Liver (tissue), 10 donors: ENCODE measurements at places on chromosomes 3 and 15.

DNA sequence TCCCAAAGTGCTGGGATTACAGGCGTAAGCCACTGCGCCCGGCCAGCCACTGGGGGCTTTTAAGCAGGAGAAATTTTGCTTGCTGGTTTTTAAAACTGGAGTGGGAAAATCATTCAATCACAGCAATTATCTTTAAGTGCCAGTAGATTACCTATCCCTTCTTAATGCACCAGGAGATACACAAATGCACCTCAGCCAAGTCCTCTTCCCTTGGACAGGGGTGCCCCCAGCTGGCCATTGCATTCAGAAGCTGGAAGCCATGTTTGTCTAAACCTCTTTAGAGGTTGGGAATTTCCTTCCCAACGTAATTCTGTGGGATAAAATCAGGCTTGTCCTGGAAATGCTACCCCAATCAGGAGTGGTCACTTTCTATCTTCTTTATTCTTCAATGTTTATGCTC, 26.6 kb downstream of the MIX23 start:
- no peak overlapping the region for H3K4me3 ChIP-seq
- H3K36me3 ChIP-seq: no peaks in the 10 kb centered on the region
- peaks cover 3% of the 10 kb centered on the region for H3K4me1 ChIP-seq
- no peak overlapping the region for H3K27ac ChIP-seq
- DNase-seq: no peak
- no peaks in the 10 kb centered on the region for H3K27me3 ChIP-seq

DNA sequence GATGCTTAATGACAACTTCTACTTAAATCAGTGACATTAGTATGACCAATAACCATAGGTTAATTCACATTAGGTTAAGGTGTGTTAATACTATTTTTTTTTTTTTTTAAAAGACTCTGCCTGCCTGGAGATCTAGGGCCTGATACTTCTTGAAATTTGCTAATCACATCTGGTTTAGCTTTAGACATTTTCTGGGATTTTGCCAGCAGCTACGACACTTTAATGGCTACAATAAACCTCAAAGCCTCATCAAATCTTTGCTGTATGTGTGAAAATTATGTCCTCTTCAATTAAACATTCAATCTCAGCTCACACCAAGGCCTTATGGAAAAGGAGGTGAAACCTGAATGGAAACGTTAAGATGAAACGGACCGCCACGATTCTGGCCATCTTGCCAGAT, 167.9 kb downstream of the GREM1 start:
- H3K4me1 ChIP-seq: no peaks in the 10 kb centered on the region
- no peak for DNase-seq
- no peak overlapping the region for H3K27ac ChIP-seq
- no peak overlapping the region for H3K4me3 ChIP-seq

DNA sequence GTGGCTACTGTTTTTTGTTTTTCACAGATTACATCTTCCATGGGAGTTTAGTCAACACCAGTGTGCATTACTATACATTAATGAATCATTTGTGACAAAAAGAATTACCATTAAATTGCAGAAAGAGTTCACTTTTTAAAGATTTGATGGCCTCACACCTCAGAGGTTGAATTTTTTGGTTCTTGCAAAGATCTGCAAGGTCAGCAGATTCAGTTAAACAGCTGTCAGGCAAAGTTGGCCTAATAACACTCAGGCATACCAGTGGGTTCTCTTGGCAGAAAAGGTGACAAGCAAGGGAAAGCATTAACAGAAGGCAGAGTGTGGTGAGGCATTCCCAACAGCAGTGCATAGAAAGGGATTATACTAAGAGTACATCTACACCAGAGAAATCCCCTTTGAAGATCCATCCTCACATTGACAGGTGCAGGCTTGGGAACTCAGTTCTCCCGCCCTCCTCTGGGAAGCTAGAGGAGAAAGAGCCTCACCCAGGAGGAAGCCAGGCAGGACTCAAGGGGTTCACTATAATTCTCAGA, 24.3 kb upstream of the PTX3 start:
- H3K27me3 ChIP-seq: no peaks in the 10 kb centered on the region
- no peak for DNase-seq

GRCh38 chr3:21668012-21668411, 83.0 kb downstream of the ZNF385D start:
- no peak for DNase-seq
- no peaks in the 10 kb centered on the region for H3K36me3 ChIP-seq
- H3K4me3 ChIP-seq: no peak overlapping the region
- no peaks in the 10 kb centered on the region for H3K27me3 ChIP-seq
- no peaks in the 10 kb centered on the region for H3K4me1 ChIP-seq
- H3K27ac ChIP-seq: no peak overlapping the region

GRCh38 chr15:63749330-63749942, 84.3 kb downstream of the HERC1 start:
- no peak for DNase-seq
- no peaks in the 10 kb centered on the region for H3K27me3 ChIP-seq
- no peak overlapping the region for H3K27ac ChIP-seq
- H3K4me1 ChIP-seq: no peaks in the 10 kb centered on the region
- no peak overlapping the region for H3K4me3 ChIP-seq

DNA sequence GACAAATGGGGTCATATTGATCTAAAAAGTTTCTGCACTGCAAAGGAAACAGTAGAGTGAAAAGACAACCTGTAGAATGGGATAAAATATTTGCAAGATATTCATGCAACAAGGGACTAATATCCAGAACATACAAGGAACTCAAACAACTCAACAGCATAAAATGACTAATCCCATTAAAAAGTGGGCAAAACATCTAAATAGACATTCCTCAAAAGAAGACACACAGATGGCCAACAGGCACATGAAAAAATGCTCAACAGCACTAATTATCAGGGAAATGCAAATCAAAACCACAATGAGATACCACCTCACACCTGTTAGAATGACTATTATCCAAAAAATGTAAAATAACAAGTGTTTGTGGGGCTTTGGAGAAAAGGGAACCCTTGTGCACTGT, 8.8 kb downstream of the SLC12A8 start:
- no peak for DNase-seq
- H3K27me3 ChIP-seq: no peaks in the 10 kb centered on the region
- no peak overlapping the region for H3K27ac ChIP-seq

DNA sequence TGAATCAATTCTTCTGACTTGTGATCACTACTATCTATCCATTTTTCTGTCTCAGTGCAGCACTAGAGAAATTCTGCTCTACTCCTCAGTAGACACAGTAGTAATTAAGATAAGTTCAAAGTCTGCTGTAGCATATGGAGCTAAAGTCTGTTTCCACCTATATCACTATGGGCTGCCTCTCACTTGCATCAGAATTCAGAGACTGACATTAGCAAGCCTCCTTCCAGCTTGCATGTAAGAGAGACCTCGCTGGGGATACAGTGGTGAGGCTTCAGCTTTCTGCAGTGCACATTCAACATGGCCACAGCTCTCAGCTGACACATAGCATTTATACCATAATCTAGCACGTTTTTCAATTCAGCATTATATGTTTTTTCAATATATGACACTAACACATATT, 217.0 kb downstream of the PLOD2 start:
- H3K27me3 ChIP-seq: no peaks in the 10 kb centered on the region
- no peaks in the 10 kb centered on the region for H3K36me3 ChIP-seq
- DNase-seq: no peak
- H3K27ac ChIP-seq: no peak overlapping the region
- H3K4me3 ChIP-seq: no peak overlapping the region
- H3K4me1 ChIP-seq: no peaks in the 10 kb centered on the region

DNA sequence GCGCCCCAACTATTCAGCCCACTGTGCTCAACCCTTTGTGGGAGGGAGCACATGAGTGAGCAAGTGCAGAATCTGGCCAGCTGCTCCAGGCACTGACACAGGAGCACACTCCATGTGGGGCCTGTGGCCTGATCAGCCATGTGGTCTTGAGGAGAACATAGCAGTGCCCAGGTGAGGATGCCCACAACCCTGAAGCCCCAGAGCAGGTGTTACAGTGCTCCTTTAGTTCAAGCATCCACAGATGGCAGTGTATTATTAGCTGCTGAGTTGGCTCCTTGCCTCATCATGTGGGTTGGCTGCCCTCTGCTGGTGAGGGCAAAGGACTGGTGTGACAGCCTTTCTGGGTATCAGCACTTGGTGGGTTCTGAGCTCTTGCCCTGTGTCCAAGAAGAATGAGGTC, 1588.2 kb downstream of the SI start:
- no peaks in the 10 kb centered on the region for H3K27me3 ChIP-seq
- DNase-seq: no peak
- H3K27ac ChIP-seq: no peak overlapping the region
- no peaks in the 10 kb centered on the region for H3K36me3 ChIP-seq
- H3K4me3 ChIP-seq: no peak overlapping the region
